Right ventricle myocardium inferior (tissue), 1 donor: ENCODE measurements at places on chromosomes 4 and X.

DNA sequence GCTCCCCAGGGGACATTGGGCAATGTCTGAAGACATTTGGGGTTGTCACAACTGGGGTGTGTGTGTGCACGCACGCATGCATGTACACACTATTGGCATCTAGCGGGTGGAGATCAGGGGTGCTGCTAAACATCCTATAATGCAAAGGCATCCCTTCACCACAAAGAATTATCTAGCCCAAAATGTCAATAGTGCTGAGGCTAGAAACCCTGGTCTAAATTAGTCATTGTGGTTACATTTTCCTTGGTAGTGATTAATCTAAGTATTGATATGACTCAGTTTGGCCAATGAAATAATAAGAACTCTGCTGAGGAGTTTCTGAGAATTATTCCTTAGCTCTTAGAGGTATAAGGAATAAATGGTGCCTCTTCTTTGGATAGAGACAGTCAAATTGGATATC, 200.2 kb downstream of the CLCN4 start:
- DNase-seq, result no peak

DNA sequence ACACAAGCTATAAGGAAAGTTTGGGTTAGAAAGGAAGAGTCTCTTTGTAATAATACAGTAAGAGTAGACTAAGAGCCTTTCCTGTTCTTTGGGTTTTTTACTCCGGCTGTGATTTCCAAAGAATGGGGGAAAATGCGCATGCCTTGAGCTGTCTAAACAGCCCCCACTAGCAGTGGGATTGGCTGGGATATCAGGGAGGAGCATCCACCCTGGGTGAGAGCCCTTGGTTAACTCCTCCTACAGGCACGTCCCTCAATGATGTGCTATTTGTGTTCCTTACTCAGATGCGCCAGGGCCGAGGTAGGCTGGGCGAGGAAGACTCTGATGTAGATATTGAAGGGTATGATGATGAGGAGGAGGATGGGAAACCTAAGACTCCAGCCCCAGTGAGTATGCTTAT, 74.0 kb upstream of the OGT start:
- no peak for DNase-seq

- DNase-seq, result no peak
Observed at GRCh38 chr4:83546786-83547185, 10.9 kb downstream of the GPAT3 start.

GRCh38 chr4:123350191-123350544, 46.4 kb upstream of the SPRY1 start:
- no peak for DNase-seq

DNA sequence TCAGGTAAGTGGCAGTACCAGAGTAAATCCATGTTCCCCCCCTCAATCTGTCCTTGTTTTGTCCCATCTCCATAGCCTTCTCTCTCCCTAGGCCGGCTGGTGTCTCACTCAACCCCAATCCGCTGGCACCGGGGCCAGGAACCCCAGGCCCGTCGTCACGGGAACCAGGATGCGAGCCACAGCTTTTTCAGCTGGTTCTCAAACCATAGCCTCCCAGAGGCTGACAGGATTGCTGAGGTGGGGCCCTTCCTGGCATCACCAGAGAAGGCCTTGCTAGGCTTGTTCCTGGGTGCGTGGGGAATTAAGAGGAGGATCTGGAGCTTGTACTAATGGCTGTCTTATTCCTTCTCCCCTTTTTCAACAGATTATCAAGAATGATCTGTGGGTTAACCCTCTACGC, 2.7 kb downstream of the TSPYL2 start:
- no peak for DNase-seq

- DNase-seq, result no peak
Observed at GRCh38 chr4:26410385-26411293, 79.6 kb downstream of the CCKAR start.

DNA sequence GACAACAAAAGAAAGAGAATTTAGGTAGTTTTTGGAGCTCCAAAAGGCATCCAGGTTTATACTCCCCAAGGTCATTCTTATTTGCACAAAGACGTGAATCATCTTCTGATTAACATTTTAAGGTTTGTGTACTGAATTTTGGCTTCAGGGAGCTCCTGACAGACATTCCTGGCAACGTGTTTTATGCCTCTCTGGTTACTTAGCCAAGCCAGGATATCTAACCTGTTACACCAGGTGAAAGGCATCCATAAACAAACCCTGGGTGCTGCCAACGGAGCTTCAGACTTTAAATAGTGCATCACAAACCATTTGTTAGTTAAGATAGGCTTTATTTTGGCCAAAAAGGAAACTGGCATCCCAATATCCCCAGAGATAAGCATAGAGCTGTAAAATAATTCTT, 997.3 kb downstream of the ARAP2 start:
- DNase-seq, result no peak

DNA sequence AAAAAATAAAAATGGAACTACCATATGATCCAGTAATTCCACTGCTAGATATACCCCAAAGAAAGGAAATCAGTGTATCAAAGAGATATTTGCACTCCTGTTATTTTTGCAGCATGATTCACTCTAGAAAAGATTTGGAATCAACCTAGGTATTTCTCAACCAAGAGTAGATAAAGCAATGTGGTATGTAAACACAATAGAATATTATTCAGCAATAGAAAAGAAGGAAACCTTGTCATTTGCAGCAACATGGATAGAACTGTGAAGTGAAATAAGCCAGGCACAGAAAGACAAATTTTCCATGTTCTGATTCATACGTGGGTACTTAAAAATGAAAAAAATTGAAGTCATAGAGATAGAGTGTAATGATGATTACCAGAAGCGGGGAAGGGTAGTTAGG, 362.3 kb upstream of the EPHA5 start:
- no peak for DNase-seq

- no peak for DNase-seq
Observed at GRCh38 chr4:108166441-108167315, 2.1 kb downstream of the LEF1 start.

GRCh38 chr4:151250706-151251105, 26.3 kb upstream of the PRSS48 start:
- no peak for DNase-seq

DNA sequence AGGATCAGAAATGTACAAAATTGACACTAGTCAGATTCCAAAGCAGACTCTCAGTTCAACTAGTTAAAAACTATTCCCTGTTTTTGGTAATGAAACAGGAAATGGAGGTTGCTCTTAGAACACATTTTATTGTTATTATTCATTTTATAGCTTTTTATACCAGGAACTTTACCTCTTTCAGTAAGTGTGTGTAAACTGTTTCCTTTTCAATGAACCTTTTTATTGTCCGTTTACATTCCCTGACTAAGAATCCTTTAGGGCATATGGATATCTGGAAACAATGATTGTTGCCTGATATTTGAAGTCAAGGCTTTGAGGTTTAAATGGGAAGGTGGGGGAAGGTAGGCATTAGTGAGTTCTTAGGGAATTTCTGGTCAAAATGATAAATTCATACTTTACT, 1511.4 kb downstream of the ADGRL3 start:
- no peak for DNase-seq

- no peak for DNase-seq
Observed at GRCh38 chrX:44042751-44043150, 69.6 kb upstream of the NDP start.

- no peak for DNase-seq
Observed at GRCh38 chr4:147493307-147493706, 12.4 kb downstream of the EDNRA start.

GRCh38 chr4:122826079-122826527, 528 bp upstream of the FGF2 start:
- DNase-seq, result no peak

DNA sequence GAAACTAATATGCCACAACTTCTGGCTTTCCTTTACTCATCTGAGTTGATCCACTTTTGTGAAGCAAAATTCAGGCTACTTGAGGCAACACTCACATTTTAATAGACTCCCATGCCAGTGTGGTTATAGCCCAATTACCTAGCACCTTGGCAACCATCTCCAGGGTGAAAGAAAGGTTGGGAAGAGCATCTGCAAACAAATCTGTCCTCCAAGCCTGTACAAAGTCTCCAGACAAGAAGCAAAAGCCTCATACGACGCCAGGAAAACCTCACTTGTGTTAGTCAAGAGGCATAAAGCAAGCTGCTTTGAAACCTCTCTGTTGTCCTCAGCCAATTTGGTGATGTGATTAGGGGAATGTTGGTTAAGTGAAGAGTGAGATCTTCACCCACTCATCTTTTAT, 246.6 kb downstream of the THOC2 start:
- no peak for DNase-seq

DNA sequence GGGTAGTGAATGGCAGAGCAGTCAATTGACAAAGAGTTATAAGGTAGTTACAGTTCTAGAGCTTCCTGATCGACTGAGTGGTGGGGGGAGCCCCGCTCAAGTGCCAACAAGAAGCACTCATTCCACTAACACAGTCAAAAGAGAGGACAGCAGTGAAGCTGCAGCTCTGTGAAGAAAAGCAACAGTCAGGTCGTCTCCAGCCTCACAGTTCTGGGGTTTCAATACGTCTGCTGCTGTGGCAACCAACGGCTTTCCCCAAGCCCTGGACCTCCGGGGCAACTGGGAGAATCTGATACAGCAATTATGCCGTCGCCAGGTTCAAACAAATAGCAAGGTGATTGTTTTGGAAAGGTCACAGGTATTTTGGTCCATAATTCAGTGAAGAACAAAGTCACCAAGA, 30.8 kb downstream of the GPM6B start:
- no peak for DNase-seq

- no peak for DNase-seq
Observed at GRCh38 chr4:105060628-105061027, 86.0 kb upstream of the TET2 start.

GRCh38 chr4:4791299-4792111, 68.0 kb upstream of the MSX1 start:
- no peak for DNase-seq

GRCh38 chrX:74408304-74408703, 13.0 kb upstream of the SLC16A2 start:
- DNase-seq, result no peak

DNA sequence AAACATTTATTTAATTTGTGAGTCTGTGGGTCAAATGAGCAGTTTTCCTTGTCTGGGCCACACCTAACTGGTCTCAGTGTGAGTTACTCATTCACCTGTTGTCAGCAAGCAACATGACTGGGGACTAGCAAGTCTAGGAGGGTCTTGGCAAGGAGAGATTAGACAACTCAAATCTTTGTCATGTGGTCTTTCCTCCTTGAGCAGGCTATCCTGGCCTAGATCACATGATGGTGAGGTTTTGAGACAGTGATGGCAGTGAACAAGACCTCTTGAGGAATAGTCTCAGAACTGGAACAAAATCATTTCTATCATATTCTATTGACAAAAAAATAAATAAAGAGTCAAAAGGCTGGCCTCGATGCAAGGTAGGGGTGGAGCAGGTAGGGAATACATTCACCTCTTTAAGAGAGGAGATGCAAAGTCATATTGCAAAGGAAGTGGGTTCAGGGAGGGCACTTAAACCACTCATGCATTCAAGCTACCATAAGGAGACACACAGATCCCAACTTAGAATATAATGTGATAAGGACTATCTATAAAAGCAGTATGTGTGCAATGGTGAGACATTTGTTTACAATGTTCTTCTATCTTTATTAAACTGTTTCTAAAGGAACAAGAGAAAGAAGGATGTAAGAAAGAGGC, 135.7 kb downstream of the ZNF330 start:
- no peak for DNase-seq

DNA sequence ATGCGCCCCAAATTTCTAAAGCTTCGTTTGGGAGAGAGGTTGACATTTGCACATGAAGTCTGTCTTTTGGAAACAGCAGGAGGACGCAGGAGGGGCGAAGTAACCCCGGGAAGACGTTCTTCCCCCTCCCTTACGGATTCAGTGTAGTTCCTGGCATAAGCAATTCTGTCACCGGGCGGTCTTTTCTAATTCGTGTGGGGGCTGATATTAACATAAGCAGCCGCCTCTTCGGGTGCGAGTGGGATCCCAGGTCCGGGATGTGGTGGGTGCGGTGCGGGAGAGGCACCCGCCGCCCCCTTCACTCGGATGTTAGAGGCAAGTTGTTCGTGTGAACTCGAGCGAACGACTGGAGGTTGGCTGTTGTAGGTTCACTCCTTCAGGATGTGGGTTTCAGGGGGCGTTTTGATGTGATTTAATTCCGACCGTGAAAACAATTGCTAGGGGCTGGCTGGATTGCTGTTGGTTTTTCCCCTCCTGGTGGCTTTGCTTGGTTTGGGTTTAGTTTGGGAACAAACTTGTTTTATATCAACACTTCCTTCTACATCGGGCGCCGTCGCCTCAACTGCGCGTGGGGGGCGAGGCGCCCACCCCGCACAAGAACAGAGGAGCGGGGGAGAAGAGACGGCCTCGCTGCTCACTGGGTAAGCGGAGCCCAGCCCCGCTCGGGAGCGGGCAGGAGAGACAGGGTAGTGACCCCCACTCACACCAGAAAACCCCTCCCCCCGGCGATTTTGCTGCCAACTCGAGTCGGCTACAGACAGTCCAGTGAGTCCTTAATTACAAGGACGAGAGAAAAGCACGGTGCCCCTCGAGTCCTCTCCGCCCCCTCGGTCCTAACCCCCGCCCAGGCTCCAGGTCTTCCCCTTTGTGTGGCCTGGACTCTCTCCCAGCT, 2.9 kb upstream of the LEF1 start:
- DNase-seq, result no peak

GRCh38 chr4:5842456-5842855, 50.4 kb downstream of the CRMP1 start:
- DNase-seq, result no peak

DNA sequence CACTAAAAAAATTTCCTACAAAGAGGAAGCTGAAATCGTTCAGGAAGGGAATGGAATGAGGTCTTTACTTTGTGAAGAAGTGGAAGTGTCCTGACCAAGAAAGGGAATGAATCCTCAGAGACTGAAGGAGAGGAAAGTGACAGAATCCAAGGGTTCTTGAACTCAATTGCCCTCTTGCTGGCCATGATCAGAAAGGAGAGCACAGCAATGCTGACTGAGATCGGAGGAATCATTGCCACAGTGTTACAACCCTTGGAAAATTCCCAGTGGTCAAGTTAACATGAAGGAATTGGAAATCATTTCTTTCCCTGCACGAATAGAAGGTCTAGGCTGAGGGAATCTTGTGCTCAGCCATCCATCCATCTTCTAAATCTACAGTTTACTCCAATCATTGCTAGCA, 190.0 kb upstream of the NEIL3 start:
- no peak for DNase-seq

DNA sequence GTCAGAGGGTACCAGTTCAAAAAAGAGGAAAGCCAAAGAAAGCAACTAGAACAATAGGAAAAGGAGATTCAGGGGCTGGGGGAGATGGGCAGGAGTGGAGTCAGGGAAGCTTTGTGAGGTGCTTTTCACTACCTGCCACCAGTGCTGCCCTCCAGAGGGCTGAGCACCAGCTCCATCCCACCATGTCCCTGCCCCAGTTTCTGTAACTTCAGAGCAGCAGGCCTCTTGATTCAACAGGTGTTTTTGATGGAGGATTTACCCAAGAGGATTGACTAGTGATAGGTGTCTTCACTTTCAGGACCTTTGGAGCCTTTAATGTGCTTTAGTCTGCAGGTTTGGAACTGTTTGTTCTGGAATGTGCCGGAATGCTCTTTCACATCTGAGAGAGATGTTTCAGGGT, 12.1 kb downstream of the KIT start:
- DNase-seq, result no peak

DNA sequence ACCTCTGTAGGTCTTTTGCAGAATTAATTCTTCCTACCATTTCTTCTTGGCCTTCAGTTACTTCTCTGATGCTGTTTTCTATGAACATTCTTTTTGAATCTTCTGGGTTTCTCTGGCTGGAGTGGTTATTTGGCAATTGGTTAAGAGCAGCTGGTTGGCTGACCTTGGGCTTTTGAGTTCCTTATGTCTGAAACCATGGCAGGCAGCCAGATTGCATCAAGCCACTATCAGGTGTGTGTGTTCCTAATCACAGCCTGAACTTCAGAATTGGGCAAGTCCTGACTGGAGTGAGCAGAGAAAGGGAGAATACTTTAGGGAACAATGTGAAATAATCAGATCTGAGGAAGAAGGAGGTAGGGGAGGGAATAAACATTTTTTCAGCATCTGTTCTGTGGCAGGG, 90.2 kb downstream of the ARHGAP10 start:
- peak; percentile 88 for DNase-seq
